Stimulated activated CD4-positive, alpha-beta T cell treated with anti-CD3 and anti-CD28 coated beads, TNF-alpha, amount 100 ng/mL, for 4 hours (primary cell): ENCODE measurements at places on chromosomes 1 and 21.

GRCh38 chr1:64986903-64987871 is 20.8 kb upstream of the JAK1 start:
- no peak for DNase-seq

GRCh38 chr1:88648706-88649105 is 35.4 kb upstream of the PKN2 start:
- no peak for DNase-seq

GRCh38 chr1:213538251-213538650 is 449.5 kb upstream of the PROX1 start:
- DNase-seq: no peak

GRCh38 chr1:3457910-3458883 is 3.7 kb downstream of the ARHGEF16 start:
- DNase-seq: no peak

DNA sequence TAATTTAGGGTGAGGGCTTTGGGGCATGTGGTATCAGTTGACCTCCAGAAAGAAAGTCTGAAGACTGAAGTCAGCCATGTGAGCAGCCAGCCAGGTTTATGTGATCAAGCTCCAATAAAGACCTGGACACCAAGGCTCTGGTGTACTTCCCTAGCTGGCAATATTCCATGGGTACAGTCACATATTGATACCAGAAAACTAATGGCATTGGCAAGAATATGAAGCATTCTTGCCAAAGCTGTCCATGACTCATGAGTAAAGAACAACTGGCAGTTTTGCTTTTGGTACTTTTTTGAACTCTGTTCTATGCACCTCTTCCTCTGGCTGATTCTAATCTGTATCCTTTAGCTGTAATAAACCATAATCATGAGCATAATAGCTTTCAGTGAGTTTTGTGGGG is 415.3 kb upstream of the CAMK1G start:
- no peak for DNase-seq

- no peak for DNase-seq
These were observed 60.7 kb downstream of the CASZ1 start for GRCh38 chr1:10735563-10736305.

DNA sequence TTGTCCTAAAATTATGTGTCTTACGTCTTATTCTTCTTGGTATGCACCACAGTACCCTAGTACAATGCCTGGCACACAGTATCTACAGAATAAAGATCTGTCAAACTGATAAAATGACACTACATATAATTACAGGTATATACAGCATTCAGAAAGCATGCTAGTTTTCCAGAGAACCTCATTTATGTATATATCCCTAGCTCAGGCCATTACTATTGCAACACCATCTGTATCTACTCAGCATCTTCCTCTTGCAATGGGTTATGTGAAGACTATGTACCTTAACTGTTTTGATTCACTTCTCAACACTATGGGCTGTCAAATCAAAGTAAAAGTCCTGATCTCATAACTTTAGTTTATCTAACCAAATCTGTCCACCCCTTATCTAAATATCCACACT is 58.5 kb upstream of the GUCA2A start:
- no peak for DNase-seq

GRCh38 chr1:109764561-109765482 is 1.1 kb upstream of the EPS8L3 start:
- no peak for DNase-seq

DNA sequence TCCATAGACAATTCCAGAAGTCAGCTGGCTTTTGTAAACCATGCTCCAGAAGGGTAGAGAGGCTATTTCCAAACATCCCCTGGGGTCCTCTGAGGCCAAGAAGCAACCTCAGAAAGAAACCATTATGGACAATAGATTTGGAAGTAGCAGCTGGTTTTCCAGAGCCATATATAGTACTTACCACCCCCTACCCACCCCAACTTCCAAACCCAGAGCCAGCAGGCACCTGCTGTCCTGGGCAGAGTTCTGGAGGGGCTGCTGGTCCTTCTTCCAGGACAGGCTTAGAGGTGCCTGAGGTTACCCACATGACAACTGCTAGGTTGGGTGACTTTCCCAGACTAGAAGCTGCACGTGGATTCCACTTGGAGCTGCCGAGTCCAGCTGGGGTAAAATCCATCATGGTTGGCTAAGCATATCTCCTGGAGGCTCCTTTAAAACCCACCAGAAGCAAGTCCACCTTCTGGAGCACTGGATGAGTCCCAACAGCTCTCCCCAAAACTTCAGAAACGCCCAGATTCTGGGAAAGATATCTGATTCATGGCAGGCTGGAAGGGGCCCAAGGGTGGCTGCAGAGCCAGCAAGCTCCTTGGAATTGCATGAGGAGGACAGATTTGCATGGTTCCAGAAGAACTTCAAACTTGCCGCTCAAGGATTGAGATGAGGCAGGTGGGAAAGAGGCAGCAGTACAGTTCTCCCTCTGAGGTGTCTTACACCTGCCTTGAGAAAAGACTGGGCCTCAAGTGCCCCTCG is 5.8 kb downstream of the MYCL start:
- DNase-seq: no peak

- no peak for DNase-seq
These were observed 127.9 kb upstream of the CACYBP start for GRCh38 chr1:174871886-174872285.

DNA sequence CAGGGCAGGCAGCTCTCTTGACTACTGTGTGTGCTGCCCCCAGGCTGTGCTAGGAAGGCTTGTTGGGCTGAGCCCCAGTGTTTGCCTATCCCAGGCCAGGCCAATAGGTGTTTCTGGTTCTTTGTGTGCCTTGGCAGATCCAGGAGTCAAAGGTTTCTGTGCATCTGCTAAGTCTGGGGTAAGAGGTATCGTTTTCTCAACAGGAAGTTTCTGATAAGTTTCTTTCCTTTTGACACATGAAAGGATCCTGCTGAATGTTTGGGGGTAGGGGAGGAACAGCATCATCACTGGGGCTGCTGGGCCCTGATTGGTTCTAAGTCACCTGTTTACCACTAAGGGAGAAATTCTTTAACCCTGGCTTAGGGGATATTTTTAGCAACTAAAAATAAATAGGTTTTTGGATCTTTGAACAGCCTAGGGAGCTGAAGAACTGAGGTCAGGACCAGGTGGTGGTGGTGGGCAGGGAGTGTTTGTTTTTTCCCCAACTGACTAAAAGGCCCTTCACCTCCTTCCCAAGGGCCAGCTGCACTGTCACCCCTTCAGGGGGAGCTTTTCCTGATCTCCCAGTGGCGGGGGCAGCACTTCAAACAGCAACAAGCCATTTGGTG is 85.1 kb downstream of the KCNN3 start:
- DNase-seq: peak; percentile 31

- DNase-seq: no peak
These were observed 149.2 kb downstream of the PPIAL4G start for GRCh38 chr1:148333875-148334338.

GRCh38 chr1:24481101-24481500 is 21.5 kb upstream of the RCAN3 start:
- peak; percentile 44 for DNase-seq

DNA sequence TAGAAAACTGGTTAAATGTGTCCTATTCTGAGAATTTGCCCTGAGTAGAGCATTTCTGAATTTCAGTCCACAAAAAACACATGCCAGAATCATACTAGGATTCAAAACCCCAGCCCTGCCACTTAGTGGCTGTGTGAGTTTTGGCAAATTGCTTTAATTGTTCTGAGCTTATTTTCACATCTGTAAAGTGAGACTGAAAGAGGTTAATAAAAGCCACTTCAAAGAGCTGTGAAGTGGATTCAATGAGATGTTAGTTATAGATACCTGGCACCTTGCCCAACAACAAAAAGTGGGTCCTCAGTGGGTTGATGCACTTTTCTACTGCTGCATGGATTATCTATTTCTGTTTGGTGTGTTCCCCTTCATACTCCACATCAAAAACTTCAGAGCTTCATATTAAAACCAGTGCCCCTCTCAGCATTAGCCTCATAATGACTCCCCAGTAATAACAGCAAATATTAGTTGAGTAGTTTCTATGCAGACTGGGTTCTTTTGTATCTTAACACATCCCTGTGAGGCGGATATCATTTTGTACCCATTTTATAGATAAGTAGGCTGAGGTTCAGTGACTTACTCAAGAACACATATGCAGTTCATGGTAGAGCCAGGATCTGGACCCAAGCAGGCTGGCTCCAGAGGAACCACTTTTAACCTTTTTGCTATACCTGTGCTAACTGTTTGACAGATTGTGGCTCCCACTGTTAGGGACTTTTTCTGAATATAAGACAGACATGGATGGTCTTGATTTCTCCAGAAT is 14.2 kb upstream of the ADORA3 start:
- DNase-seq: no peak

GRCh38 chr1:192573499-192573898 is 2.1 kb upstream of the RGS1 start:
- no peak for DNase-seq

- DNase-seq: no peak
These were observed 16.0 kb downstream of the RAP1GAP start for GRCh38 chr1:21652937-21653743.
